LoVo (cell line): ENCODE measurements at places on chromosomes 4 and X.
A peak's percentile ranks its signal among the peaks of the same experiment; 100 is the strongest.

- DNase-seq, result peak; percentile 92
These were observed 293.1 kb downstream of the CAMK2D start for GRCh38 chr4:113468165-113469022.

DNA sequence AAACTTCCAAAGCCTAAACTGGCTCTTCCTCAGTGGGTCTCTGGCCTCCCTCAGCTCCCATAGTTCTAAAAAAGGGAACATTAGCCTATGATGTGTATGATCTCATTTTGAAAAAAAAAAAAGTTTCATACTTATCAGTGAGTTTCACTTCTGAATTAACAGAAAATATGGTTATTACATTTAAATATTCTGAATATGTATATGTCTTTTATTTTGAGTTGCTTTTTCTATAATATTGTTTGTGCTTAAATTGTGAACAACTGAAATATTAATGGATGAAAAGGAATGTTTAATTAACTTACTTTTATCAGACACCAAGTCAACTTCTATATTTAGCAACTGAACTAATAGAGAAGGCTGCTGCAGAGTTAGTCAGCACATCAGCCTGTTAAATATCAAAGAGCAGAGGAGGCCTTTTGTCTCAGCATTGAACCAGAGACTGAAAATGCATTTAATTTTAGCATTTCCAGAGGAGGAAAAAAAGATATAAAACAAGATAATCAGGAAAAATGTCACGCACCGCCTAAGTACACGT is 20.4 kb upstream of the FHL1 start:
- no peak for DNase-seq

GRCh38 chr4:140059159-140059558 is 94.8 kb downstream of the MAML3 start:
- DNase-seq, result no peak

DNA sequence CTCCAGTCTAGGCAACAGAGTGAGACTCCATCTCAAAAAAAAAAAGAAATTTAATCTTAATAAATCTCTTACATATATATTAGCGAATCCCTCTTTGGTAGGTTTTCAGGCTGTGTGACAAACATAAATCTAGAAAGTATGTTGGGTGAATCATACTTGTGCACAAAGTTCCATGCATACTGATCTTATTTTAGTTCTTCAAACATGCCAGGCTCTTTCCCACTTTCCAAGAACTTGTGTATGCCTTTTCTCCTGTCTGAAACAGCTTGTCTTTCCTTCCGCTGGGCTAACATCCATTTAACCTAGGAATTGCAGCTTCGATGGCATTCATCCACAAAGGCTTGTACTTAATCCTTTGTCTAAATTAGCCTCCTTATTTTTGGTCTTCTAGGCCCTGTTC is 156.6 kb upstream of the CASK start:
- no peak for DNase-seq

- no peak for DNase-seq
These were observed 1097.2 kb upstream of the TENM3 start for GRCh38 chr4:181146051-181146450.

DNA sequence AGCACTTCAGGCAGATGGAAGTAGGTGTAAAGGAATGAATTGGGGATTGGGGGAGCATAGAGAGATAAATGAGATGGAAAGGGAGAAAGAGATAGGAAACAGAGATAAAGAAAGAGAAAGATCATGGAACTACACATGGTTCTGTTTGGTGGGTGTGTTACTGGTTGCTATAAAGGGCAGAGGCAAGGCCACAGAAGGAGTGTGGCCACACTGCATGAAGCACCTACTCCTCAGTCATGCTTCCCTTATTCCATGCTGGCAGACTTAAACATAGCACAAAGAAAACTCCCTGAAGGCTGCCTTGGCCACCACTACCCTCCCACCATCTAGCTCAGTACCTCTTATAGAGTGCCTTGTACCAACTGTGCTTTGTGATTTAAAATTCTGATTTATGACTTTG is 56.9 kb downstream of the OPHN1 start:
- no peak for DNase-seq

- DNase-seq, result peak; percentile 75
These were observed 108.6 kb downstream of the SMIM20 start for GRCh38 chr4:26022346-26023202.

DNA sequence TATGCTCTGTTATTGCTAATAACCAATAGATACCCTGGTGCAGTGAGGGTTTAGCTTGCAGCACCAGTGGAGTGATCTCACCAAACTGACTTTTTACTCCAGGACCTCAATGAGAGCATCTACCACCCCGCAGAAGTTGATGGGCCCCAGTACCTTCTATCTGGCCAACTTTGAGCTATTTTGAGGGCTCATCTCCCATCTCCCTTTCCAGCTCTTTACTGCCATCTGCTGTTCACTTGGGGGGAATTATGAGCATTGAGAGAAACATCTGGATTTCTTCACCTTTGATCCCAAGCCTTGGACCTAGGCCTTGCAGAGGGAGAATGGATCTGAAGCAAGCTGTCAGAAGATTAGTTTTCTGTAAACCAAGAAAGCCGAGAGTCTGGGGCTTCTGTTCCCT is 143.6 kb downstream of the TMEM164 start:
- DNase-seq, result peak; percentile 12

- no peak for DNase-seq
These were observed 87.2 kb downstream of the RASL11B start for GRCh38 chr4:52949336-52949735.

GRCh38 chr4:3269105-3269927 is 20.4 kb downstream of the MSANTD1 start:
- no peak for DNase-seq

GRCh38 chrX:135421932-135422809 is at the start of gene SMIM10L2A:
Gene SMIM10L2A (plus strand): TSS chrX:135421944. CDS start chrX:135422132, 188 bp downstream.
- no peak for DNase-seq

DNA sequence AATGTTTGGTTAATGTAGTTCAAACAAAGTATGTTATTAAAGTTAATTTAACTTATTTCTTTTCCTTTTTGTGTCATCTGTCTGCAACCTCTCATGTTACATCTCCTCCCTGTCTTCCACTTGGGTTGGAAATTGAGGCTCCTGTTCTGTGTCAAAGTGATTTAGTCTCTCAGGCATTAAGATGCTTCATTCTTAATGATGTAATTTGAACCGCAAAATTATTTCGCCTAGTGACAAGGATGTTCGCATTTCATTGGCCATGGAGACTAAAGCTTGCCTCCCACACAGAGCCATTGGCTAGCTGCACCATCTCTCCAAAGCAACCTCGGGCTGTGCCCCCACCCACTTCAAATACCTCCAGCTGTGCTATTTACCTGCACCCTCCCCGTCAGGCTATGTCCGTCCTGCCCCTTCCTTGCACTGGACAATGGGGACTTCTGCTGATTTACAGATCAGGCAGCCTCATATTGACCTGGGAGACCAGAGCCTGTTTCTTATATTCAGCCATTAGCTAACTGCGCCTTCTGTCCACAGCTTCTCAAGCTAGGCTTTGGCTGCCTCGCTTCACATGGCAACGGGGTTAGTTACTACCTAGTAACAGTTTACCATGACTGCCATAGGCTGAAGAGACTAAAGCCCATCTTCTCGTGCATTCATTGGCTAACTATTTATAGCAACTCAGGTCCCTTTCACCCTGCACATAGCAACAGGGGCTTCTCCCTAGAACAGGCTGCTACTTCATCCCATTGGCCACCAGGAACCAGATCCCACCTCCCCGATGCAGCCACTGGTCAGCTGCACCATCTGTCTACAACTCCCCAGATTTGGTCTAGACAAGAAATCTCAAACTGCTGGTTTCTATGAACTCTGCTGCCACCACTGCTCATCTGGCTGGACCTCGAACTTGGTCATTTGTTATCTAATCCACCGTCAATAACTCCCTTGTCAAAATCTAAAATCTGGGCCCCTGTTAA is 8.6 kb upstream of the ZNF157 start:
- no peak for DNase-seq

DNA sequence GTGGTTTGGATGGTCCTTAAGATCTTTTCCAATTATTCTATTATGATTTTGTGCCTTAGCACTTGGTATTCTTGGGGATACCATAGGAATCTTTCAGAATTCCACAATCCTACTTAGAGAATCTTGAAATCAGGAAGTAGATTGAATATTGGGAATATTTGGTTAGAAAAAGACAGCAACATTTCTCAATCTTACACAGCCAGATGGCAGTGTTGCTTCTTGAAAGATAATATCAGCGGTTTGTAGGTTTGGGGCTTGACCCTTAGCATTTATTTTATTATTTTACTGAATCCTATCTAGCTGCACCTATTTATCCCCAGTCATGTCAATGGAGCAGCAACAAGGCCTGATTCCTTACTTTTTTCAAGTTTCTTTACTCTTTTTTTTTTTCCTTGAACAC is 28.6 kb downstream of the MAGEB1 start:
- no peak for DNase-seq

- DNase-seq, result peak; percentile 24
These were observed 211.1 kb downstream of the GUCY2F start for GRCh38 chrX:109270580-109271484.

DNA sequence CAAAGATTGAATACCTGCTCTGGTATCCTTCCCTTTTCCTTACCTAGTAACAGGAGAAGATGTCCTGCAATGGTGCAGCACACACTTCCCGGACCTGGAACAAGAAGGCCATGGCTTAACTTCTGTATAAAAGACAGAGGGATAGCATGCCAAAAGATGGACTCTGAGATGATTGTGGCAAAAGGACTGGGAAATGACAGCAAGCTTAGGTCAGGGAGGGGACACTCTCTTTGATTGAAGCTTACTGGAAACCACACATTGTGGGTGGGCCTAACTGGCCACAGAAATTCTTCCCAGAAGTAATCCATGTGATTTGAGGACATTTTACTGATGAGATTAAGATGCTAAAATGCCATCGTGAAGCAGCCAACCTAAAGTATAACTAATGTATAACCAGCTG is 71.0 kb upstream of the OTUD4 start:
- no peak for DNase-seq

- no peak for DNase-seq
These were observed 21.2 kb upstream of the SYNPO2 start for GRCh38 chr4:118867311-118868067.

- no peak for DNase-seq
These were observed 645.9 kb downstream of the ANKRD50 start for GRCh38 chr4:124066595-124066994.

GRCh38 chrX:18607966-18608365 is 63.9 kb downstream of the RS1 start:
- no peak for DNase-seq

DNA sequence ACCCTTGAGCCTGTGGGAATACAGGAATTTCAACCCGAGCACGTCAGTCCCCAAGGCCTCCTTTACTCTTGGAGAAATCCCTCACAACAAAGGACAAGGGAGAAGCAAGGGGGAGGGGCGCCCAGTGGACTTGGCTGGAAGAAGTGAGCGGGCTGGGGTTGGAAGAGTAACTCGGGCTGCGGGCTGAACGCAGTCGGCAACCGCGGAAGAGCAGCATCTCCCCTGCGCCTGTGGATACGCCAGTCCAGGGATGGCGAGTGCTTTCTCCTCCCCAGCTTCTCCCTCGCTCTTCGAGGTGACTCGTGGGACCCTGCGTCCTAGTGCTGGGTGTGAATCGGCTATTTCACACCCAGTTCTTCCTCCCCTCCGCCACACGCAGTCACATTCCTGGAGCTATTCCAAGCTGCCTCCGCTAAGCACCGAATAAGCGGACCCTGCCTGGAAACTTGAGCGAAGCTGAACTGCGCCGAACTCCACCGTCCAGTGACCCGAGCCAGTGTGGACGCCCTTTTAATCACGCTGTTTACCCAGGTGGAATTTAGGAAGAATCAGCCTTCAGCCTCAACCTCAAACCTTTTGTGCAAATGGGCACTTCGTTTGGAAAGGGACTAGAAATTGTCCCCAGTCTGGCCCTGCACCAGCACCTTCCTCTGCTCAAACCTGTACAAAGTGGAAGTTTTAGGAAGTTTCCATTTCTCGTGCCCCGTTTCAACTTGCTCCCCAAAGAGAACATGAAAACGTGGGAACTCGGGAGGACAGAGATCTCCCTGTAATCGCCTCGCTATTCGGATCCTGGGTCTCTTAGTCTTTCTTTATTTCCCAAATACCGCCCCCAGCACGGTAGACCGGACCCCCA is 64.3 kb upstream of the WDR17 start:
- no peak for DNase-seq

- peak; percentile 77 for DNase-seq
These were observed 100.1 kb downstream of the CEP135 start for GRCh38 chr4:56048702-56049431.

DNA sequence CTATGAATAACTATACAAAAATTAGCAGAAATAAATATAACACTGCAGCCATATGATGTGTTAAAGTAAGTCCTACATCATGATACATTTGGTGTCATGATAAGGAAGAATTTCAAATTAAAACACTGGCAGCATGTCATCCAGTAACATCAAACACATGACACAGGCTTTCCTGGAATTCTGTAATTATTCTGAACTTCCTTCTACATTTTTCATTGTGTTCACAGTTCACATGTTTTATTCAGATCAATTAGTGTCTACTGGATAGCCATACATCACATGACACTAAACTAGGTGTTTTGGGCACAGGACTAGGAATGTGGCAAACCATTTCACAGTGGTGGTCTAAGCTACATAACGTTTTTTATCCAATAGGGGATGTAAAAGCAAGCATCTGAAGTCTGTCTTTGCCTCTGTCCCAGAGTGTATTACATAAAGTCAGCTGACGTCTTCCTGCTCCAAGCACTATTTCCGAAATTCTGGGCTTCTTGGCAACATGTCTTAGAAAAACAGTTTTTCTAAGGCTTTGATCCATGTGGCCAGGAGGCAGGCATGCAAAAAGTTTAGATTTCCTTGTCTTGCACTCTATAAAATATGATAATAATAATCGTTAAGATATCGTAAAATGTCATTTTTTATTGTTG is 707.9 kb downstream of the CENPC start:
- no peak for DNase-seq

DNA sequence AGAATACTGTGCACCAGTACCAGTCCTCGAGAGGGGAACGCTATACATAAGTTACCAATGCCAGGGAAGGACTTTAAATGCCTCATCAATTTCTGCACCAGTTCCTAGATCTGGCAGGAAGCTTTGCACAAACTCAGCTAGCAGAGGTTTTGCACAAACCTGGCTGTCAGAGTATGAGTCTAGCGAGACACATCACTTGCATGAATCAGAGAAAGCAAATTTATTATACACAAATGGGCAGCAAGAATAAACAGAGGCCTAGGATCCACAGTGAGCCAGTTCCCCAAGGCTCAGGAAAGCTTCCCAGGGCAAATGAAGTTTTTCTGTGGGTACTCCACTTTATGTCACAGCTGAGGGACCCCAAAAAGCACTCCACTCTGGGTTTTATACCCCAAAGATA is 523.5 kb downstream of the CFAP47 start:
- no peak for DNase-seq

- DNase-seq, result no peak
These were observed 315.8 kb downstream of the RPA4 start for GRCh38 chrX:97199501-97199900.

- DNase-seq, result peak; percentile 32
These were observed 1.6 kb upstream of the RBM46 start for GRCh38 chr4:154779362-154779947.

DNA sequence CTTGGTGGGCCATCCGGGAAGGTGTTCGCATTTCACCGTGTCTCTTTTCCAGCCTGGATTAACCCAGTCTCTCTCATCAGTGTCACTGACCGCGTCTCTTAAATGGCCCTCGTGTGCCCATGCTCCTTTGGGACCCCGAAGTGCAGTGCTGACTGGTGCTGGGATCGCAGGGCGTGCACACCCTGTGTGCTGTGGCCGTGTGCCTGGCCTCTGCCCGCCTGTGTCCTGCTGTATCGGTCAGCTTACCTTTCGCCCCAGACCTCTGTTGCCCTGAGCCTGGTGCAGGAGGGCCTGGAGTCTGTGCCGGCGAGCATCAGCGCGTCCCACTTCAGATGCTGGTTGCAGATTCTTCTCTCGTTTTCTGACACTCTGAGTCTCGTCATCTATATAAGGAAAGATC is 68.3 kb upstream of the HGFAC start:
- DNase-seq, result no peak

- no peak for DNase-seq
These were observed 9.9 kb downstream of the OGT start for GRCh38 chrX:71542825-71543224.
